LHCN-M2 (cell line): ENCODE measurements at places on chromosomes 6 and 20.

GRCh38 chr6:71419217-71420094 lies 130.8 kb downstream of the OGFRL1 start:
- peak; percentile 27 for DNase-seq

DNA sequence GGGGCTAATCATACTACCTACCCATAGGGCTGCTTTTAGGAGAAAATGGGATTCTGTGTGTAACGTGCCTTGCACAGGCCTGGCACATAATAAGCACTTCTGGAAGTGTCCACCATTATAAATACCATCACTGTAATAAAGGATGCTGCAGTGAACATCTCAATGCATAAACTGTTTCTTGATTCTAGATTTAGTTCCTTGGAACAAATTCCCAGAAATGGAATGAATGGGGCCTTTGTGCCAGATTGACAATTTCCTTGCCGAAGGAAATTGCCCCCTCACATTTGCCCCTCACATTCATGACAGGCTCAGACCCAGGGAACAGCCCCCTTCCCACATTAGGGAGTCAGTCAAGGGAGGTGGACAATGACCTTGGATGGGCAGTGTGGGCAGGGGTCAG lies 29.2 kb downstream of the BPIFB4 start:
- no peak for DNase-seq

DNA sequence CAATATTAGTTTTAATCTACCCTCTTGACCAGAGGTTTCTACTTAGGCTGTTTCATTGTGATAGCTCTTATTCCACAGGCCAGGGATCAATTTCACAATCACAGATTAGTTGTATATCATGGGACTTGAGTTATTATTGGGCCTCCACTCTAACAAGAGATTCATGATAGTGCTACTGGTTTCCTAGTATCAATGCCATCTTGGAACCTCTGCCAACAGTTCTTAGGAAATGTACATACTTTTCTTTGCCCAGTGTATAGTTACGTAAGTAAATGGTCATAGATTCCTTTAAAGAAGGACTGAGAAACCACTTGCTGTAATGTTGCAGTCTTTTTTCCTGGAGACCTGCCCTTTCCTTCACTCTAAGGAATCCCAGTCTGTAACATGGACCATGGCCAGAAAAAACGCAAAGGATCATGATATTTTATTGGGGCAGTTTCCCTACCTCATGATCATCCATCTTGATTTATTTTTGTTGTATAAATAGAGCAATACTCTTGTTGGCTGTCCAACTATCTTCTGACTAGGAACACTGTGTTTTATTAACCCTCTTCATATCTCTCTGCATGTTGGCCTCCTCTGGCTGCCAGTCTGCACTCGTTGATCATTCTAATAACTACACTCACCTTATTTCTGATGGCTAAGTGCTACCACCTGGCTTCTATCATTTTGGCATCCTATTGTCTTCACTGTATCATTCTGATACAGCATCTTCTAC lies 38.0 kb upstream of the VGLL2 start:
- DNase-seq = no peak

GRCh38 chr6:28865401-28866204 lies 58.2 kb downstream of the TRIM27 start:
- DNase-seq = peak; percentile 15

- DNase-seq = no peak
These were observed 467.5 kb downstream of the PRKN start for GRCh38 chr6:162260027-162260426.

- DNase-seq = no peak
These were observed 113.8 kb downstream of the CEBPB start for GRCh38 chr20:50304501-50304856.

DNA sequence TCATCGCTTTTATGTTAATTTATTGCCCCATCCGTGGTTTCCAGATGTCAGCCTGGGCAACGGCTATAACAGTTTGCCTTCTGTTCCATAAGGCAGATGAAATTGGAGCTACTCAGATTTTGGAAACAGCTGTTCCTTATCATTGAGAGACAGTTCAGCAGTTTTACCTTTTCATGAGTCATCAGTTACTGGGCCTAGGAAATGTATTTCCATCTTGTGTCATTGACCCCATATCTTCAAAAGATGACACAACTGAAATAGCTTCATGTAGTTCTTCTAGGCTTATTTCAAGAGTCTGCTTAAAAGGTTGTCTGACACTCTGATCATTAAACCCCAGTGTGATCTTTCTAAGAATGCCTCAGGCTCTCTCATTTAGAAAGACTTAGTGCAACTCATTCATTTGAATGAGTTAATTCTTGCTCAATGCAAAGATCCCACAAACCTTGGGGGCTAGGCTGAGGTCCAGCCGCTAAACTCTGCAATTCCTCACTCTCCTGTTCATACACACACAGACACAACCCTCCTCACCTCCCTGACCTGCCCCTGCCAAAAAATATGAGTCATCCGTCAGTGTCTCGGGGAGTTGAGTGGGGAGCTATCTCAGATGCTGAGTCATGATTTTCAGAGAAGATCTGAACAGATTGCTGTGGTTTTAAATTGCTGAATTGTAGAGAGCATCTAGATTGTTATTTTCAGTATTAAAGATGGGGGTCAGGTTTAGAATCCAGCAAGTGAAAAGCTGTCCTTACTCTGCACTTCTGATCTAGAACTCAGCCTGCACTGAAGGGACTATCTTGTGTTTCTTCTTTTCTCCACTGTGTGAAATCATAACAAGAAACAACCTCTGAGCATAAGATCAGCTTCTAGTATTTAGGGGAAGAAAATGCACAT lies 61.8 kb downstream of the RPP40 start:
- peak; percentile 92 for DNase-seq

GRCh38 chr6:5506149-5506548 lies 244.8 kb downstream of the FARS2 start:
- DNase-seq = no peak

GRCh38 chr20:49747707-49748524 lies 34.2 kb upstream of the B4GALT5 start:
- DNase-seq = no peak

DNA sequence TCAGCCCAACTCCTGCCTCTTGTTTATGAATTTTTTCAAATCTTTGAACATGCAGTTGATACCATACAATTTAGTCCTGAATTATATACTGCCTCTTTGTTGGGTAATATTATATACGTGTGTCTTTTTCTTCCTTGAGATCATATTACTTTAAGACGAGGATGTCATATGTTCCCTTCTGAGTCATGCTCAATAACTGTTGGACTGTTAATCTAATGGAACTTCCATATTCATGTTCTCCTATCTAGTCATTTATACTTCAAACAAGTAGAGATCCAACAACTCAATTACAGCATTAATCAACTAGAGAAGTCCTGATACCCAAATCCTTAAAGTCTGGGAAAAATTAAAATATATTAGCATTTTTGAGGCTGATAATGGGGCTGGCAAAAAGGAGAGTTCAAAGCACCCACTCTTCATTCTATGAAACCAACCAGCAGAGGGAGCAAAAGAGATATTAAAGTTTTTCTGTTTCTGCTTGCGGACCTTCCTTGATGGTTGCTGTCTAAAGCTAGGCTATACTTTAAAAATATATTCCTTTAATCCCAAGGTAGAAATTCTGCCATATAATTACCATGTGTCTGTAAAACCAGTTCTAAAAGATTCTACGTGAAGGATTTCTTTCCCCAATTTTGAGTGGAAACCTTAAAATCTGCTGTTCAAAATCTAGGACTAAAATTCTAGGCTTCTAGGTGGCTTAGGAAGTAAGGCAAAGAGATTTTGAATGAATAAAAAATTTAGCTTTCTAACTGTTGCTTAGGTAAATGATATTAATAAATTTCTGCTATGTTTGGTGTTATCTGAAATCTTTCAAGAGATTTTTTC lies 498.9 kb downstream of the BCKDHB start:
- DNase-seq = peak; percentile 74

DNA sequence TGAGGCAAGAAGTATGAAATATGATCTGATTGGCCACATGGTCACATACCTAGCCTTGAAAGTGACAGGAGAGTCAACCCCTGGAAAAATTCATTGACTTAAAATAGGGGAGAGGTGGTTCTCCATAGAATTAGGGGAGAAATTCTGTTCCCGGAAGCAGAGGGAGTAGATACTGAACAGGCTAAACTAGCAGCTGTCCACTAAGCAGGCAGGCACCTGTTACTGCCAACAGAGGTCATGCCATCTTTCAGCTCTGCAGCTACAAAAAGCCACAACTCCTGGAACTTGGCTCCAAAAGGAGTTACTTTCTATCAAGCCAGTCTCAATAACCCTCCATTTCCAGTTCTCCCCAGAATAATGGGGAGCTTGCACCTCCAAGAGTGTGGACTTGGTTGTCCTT lies 352.5 kb downstream of the MAFB start:
- no peak for DNase-seq

GRCh38 chr20:2521369-2522305 lies 12.9 kb upstream of the ZNF343 start:
- DNase-seq = peak; percentile 29

GRCh38 chr6:163281634-163282033 lies 132.9 kb upstream of the QKI start:
- no peak for DNase-seq

DNA sequence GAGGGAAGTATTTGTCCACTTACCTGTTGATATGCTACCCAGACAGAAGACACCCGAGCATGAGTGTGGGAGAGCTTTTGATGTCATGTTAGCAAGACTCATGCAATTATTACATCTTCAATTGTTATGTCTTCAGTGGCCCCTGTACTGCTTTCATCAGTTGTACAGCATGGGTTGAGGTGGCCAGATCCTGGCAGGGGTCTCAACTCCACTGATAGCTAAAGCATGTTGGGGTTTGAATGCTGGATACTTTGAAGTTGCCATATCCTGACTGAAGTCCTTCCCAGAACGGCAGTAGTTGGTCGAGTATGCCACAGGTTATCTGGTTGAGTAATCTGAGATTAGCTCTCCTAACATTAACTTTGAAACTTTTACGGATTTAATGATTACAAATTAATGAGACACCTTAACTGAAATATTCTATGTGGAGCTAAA lies 46.7 kb downstream of the LRRN4 start:
- no peak for DNase-seq

DNA sequence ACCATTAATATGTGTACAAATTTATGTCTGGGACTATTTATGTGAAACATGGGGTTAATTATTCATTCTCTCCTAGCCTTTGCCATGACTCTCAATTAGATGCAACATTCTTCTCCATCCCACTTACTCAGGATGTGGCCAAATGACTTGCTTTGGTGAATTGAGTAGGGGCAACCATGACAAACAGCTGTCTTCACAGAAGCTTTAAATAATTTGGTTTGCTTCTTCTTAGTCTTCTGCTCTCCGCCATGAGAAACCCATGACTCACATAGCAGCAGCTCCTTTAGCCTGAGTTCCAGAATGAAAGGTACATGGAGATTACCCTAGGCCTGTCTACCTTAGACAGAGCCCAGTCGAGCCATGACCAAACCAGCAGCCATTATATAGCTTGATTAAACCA lies 74.7 kb downstream of the FRK start:
- peak; percentile 69 for DNase-seq

DNA sequence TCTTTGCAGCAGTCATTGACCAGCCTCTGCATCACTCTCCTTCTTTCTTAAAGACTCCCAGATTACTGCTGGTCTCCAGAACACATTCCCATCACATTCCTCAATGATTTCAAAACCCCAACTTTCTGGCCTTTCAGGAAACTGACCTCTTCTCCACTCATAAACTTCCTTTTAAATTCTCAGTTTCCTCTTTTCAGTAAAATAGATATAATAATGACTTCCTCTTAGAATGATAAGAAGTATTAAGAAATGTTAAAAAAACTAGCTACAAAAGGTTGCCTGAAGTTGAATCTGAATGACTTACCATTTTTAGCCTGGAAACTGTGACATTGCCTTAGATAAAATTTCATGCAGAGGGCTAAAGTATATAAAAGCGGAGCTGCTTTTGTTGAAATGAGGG lies 239.3 kb downstream of the OGFRL1 start:
- DNase-seq = no peak

GRCh38 chr20:47309806-47310426 lies 46.6 kb downstream of the ZMYND8 start:
- no peak for DNase-seq

- DNase-seq = no peak
These were observed 4.4 kb downstream of the CAPN11 start for GRCh38 chr6:44162876-44163625.

GRCh38 chr6:110776413-110776812 lies 38.9 kb downstream of the CDK19 start:
- no peak for DNase-seq

DNA sequence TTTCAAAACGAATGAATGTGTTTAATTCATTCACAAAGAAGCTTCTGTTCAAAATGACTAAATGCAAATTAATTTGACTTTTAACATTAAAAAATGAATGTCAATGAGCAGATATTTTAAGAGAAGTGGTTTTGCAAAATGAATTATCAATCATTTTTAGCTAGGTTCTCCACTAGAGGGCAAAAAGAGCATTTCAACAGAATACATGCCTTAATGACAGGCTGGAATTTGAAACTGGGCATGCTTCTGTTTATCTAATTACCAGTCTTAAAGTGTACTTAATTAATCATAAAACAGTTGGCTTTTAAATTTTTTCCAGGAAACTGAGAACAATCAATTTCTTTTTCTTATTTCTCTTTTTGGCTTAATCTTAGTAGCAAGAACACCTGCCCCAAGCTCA lies 63.8 kb upstream of the TINAG start:
- DNase-seq = peak; percentile 33

DNA sequence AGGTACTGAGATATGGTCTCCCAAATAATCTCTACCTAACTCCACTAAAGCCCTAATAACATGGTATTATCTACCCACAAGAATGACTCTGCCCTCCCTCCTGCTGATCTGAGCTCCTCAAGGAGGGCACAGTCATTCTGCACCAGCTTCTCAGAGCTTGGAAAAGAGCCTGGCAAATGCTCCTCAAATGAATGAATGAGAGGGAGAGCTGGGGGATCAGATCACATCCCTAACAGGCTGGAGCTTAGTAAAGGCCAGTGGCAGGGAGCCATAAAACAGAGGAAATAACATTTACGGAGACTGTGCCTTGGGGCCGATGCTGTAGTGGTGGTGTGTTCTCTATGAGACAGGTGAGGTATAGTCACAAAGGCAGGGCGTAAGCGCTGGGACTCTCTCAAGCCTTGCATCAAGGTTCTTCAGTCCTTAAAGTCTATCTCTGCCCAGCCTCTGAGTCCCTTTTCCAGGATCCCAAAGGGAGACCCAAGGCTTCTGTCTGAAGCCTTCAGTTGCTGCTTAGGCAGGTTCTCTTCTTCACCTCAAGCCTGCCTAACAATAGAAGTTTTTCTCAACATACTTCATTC lies 7.2 kb upstream of the NNAT start:
- DNase-seq = peak; percentile 18

GRCh38 chr6:43454696-43455530 lies 435 bp downstream of the DLK2 start:
- peak; percentile 81 for DNase-seq

DNA sequence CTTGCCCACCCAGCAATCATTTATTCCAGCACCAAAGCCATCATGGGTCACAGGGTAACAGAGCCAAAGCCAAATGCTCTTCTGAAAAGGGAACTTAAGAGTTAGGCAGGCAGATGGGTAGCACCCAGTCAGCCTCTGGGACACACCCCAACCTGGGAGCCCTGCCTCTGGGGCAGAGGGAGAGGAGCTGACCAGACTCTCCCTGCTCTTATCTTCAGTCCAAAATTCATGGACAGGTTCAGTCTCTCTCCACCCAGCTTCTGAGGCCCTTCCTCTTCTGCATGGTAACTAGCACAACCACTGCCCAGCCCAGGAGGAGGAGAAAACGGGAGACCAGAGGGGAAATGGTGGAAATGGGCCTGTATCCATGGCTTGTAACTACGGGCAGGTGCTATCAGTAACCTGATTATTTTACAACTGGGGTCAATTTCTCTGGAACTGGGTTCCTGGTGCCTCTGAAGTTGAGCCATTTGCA lies 105.4 kb downstream of the NOL4L start:
- DNase-seq = no peak
